ENCODE measurements at places on chromosomes 16 and 17.

- DNase-seq = no peak
Observed at GRCh38 chr17:58375811-58376210, 23.8 kb upstream of the SUPT4H1 start.

DNA sequence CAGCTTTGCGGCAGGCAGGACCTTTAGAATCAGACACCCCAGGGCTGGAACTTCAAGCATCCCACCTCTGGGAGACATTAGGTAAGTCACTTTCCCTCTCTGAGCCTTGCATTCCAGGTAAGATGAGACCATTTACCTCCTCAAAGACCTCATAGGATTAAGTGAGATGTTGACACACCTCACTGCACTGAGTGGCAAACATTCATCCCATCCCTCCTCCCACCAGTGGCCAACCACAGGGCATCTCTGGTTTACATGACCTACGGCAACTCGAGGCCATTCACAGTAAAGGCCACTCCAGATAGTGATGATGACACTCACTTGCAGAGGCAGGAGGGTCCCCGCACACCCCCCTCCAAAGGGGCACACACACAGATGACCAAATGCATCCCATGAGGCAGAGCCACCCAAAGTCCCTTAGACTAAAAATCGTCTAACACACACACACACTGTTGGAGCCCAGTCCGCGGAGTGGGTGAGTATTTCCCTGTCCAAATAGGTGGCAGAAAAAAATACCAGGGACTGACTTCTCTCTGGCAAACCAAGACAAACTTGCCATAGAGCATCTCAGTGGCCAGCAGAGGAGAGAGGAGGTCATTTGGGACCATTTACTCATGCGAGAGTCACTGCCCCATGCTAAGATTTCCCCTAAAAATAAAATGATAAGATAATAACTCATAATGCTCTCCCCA is 454.9 kb downstream of the SOX9 start:
- DNase-seq = no peak

- no peak for DNase-seq
Observed at GRCh38 chr16:56530872-56531271, 11.0 kb upstream of the BBS2 start.

GRCh38 chr17:42773290-42774035 is at the start of gene VPS25:
TSS of gene VPS25 (plus strand) at chr17:42773449. CDS start at chr17:42773476, 27 bp downstream.
- DNase-seq = peak; percentile 61

DNA sequence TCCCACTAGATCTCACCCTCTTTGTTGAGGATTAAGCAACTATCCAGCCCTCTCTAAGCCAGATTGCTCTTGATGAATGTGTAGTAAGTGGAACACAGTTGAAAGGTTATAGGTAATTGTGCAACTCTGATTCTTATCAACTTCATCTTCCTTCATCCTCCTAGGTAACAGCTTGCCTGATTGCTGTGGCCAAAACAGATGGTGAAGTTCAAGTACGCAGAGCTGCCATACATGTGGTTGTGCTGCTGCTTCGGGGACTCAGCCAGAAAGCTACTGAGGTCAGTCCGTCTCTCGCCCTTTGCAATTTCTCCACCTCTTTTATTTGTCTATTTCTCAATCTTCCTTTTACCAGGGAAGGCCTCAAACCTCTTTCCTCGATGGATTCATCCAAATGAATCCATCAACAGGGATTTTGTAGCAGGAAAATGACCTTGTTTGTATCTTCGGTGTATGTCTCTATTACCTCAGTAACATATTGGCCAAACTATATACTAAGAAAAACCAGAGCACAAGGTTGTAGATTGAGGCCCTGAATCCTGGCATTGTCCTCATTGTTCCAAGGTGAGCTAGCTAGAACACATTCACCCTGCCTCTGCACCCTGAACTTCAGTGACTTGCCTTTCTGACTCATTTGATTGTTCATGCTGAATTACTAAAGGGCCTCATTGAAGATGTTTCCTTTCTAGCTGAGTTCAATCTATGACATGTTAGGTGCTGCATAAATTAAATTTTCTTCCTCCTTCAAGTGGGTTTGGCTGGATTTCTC is 65.1 kb upstream of the HAS3 start:
- peak; percentile 80 for DNase-seq

- DNase-seq = no peak
Observed at GRCh38 chr16:53912155-53912554, 208.2 kb downstream of the FTO start.

Measured in endothelial cell of umbilical vein (primary cell).